ENCODE measurements at places on chromosomes 5 and 9.

DNA sequence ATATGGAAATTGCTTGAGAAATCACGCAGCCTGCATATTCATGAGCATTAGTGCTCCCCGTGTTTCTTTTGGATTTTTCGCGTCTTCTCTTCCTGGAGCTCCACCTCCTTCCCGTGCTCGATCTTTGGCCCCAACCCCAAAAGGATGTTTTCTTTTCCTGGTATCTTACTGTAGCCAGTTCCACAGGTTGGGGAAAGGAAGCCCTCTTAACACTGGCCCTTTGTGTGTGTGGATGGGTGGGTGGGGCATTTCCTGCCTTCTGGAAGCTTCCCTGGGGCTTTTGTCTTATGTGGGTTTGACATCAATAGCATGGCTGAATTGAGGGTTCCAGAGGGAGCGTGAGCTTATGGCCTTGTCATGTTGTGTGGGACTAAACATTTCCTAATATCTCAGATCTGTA, 21.9 kb downstream of the STXBP1 start:
- no peak for DNase-seq

DNA sequence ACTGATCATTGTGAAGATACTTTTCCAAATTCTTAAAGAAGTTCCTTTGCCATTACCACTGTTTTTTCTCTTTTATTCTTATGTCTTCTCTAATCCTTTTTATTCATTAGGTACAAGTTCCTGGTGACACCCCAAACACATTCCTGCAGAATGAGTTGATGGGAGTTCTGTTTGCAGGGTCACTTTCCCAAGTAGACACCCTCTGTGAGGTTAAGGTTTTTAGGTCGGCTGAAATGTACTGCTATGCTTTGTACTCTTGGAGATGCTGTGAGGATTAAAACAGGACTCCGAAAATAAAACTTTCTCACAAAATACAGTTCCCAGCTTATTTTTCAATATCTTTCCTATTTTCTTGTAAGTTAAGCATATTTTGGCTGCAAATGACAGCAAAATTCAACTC, 143.3 kb upstream of the TLE4 start:
- DNase-seq = no peak

- no peak for DNase-seq
Measured at GRCh38 chr5:51890435-51891116, 507.3 kb downstream of the ISL1 start.

GRCh38 chr5:154758977-154759376, 3.8 kb downstream of the LARP1 start:
- no peak for DNase-seq

DNA sequence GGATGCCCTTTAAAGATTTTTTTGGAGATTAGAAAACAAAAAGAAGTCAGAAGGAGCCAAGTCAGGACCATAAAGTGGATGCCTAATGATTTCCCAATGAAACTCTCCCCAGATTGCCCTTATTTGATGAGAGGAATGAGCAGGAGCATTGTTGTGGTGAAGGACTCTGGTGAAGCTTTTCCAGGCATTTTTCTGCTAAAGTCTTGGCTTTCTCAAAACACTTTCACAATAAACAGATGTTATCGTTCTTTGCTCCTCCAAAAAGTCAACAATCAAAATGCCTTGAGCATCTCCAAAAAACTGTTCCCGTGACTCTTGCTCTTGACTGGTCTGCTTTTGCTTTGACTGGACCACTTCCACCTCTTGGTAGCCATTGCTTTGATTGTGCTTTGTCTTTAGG, 121.8 kb downstream of the CAAP1 start:
- DNase-seq = no peak

Data from RWPE2 (cell line).